ENCODE measurements at places on chromosomes 16 and 17.

DNA sequence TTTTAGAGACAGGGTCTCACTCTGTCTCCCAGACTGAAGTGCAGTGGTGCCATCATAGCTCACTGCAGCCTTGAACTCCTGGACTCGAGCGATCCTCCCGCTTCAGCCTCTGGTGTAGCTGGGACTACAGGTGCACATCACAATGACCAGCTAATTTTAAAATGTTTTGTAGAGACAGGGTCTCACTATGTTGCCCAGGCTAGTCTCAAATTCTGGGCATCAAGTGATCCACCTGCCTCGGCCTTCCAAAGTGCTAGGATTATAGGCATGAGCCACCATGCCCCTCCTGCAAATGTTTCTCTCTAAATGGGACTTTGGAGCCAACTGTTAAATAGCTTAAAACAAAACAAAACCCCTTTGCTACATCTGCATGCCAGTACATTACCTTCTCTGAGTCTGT is 82.2 kb upstream of the BRD7 start:
- no peak for DNase-seq

- peak; percentile 89 for DNase-seq
Observed at GRCh38 chr17:41647940-41648410, 23.6 kb upstream of the KRT17 start.

DNA sequence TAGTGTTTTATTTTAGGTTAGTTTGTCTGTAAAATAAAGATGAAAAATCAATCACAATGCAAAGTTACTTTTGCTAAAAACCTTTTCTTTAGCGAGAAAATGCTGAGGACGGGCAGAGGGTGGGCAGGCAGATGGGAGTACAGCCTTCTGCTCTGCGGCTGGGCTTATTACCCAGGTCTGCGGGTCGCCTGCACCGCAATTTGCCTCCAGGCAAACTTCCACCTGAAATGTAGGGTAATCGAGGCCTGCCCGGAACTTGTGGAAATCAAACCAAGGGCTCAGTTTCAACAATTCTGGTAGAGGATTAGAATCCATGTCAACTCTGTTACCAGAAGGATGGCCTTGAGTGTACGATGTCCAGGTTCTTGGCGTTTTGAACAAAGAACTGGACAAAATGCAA is 22.3 kb upstream of the MMD start:
- no peak for DNase-seq

DNA sequence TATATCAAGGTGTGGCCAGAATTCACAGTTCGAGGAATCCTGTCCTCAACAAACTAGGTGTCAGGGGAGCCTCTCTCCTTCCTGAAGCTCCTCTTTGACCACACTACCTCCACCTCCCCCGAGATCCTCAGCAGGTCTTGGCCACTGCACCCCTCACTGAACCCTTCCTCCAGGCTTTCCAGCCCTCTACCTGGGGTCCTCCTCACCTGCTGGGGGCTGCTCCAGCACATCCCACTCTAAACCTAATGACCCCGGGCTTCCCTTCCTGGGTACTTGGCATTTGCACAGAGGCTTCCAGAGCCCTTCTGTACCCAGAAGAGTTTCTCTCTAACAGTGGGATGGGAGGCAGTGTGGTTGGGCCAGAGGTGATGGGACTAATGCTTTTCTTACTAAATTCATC is 9.7 kb downstream of the SLC6A2 start:
- DNase-seq, result no peak

DNA sequence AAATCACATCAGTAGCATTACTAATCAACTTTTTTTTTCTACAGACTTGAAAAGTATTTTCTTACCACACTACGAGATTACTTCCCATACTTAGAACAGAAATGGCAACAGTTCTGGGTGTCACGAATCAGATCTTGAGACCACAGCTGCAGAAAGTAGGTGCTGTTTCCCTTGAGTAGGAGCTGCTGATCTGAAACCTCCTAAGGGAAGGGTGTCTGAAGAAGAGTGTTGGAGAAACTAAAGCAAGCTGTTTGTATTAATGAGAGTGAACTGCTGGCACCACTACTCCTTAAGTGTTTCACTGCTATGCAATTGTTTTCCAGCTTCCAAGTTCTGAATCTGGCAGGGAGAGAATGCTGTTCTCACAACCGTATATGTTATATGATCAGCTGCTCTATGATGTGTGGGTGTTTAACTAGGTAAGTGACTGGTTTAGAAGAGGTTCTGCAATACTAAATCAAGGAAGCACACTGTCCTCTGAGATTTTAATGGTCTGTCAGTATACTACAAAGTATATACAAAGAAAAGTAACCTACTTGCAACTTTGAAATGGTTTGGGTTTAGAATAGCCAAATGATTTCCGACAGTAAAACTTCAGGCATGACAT is 3.3 kb downstream of the ZNF652 start:
- DNase-seq, result no peak

DNA sequence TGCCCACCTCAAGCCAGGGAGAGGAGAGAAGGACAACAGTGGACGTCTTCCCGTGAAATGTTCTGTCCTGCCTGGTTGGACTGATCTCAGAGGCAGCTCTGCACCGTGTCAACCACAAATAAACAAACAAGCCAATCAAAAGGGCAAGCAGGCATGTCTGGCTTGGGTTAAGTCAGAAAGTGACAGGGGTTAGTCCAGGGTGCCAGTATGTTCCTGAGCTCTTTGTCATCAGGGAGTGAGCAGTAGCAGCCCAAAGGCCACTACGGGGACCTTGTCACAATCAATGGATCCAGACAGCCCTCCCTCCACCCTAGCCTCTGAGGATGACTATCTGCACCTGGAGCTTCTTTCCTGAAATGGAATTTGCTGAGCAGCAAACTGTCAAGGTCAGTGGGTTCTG is 35.0 kb downstream of the CNGB1 start:
- DNase-seq, result no peak

GRCh38 chr17:1090465-1091189 is 89.2 kb downstream of the ABR start:
- DNase-seq, result no peak

GRCh38 chr17:1630662-1631061 is 2.0 kb upstream of the SLC43A2 start:
- DNase-seq, result no peak

DNA sequence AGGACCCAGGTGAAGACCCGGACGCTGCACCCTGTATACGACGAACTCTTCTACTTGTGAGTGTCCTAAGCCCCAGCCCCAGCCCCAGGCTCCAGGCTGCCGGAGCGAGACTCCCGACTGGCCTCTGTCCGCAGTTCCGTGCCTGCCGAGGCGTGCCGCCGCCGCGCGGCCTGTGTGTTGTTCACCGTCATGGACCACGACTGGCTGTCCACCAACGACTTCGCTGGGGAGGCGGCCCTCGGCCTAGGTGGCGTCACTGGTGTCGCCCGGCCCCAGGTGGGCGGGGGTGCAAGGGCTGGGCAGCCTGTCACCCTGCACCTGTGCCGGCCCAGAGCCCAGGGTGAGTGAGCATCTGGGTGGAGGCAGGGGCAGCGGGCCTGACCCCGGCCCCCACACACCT is 3.7 kb downstream of the TSR3 start:
- no peak for DNase-seq

DNA sequence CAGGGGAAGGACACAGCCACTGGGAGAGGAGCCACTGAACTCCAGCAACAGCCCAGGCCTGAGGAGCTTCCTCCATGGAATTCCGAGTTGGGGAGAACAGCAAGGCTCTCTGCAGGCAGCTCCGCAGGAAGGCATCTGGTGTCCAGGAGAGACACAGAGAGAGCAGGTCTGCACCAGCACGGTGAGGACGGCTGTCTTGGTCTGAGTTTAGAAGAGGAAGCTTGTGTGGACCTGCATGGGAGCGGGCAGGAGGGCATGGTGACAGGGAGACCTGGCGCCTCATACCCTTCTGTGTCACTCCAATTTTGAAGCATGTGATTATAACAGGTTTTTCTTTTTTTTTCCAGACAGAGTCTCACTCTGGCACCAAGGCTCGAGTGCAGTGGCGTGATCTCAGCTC is 6.4 kb downstream of the SLC38A10 start:
- no peak for DNase-seq

DNA sequence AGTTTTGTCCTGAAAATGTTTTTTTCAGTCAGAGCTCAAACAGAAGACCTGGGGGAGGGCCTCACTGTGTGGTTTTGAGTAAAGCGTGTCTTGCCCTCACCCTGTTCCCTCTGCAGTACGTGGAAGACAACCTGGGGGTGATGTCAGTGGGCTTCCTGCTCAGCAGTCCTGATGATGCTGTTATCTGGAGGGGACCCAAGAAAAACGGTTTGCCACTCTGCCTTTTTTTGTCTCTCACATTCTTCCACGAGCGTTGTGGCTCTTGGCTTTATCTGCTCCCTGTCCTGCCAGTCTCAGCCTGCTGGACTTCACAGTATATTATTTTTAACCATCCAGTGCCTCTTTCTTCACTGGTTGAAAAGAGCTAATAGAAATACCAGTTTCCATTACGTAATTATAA is 12.9 kb downstream of the NUBP1 start:
- no peak for DNase-seq

DNA sequence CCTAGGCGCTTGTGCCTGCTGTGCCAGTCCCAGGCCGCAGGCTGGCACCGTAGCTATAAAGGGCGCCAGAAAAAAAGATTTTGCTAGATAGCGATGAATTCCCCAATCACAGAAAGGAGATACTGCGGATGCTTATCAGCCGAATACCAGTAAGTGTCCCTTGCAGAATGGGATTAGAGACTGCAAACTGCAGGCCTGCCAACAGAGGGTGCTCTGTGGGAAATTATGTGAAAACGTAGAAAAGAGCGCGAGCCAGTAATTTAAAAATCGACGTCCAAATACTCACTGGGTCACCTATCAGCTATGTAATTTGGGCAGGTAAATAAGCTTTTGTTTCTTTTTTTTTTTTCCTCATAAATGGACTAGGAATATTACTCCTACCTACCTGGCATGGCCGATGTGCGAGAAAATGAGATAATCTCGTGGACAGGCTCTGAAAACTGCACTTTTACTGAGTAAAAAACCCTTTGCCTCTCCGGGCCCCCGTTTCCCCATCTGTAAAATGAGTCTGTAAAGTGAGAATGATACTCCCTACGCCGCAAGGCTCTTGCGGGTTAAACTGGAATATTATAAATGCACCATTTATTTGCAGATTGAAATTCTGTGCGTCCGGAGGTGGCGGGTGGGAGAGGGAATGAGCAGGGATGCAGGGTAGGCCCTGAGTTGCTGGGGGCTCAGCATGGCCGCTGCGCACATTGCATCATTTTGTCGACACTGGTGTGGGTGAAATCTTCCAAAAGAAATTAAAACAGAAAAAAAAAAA is 1.2 kb upstream of the COG1 start:
- DNase-seq, result peak; percentile 89

- no peak for DNase-seq
Observed at GRCh38 chr16:87484487-87485331, 8.1 kb downstream of the ZCCHC14 start.

- no peak for DNase-seq
Observed at GRCh38 chr17:63760771-63761539, 12.4 kb downstream of the CCDC47 start.

DNA sequence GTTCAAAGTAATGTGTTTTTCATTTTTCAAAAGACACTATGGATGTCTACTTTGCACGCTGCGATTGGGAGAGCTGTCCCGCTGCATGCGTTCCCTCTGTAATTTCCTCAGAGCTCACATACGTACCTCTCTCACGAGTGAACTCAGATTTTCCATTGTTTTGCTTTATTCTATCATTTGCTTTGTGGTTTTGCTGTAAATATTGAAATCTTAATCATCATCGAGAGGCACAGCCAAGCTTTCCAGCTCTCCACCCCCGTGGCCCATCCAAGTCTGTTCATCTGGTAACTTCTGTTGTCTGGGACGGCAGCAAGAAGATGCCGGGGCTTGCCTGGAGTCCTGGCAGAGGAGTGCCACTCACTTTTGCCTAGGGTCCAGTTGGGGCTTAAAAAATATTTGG is 21.1 kb downstream of the TMC6 start:
- peak; percentile 7 for DNase-seq

GRCh38 chr16:51150165-51150887 is 744 bp downstream of the SALL1 start:
- DNase-seq, result peak; percentile 49

- DNase-seq, result peak; percentile 28
Observed at GRCh38 chr17:79114458-79115301, 40.1 kb downstream of the ENGASE start.

GRCh38 chr16:84315422-84315821 is 20.7 kb downstream of the WFDC1 start:
- DNase-seq, result peak; percentile 11

DNA sequence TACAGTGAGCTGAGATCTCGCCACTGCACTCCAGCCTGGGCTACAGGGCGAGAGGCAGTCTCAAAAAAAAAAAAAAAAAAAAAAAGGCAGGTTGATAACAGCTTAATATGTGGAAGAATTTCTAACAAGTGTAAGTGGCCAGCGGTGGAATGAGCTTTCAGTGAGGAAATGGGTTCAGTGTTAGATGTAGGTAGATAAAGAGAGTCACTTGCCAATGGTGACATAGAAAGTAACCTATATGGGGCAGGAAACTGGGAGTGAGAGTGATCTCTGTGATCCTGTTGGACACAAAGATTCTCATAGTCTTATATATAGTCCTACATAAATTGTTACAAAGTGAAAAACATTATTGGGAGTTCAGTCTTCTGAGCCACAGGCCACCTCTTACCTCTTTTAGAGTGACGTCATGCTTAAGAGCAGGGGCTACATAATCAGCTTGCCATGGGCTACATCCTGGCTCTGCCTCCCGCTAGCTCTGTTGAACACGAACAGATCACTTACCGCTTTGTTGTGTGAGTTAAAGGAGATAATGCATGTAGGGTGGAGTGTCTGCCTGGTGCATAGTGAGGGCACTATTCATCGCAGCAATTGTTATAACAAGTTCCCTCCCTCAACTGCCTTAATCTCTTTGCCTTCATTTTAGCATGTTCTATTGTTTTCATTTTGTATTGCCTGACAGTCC is 110.2 kb upstream of the ELAC2 start:
- DNase-seq, result no peak

- DNase-seq, result no peak
Observed at GRCh38 chr17:74180336-74180735, 23.1 kb upstream of the RPL38 start.

GRCh38 chr17:37756051-37756450 is 11.2 kb upstream of the HNF1B start:
- DNase-seq, result no peak

DNA sequence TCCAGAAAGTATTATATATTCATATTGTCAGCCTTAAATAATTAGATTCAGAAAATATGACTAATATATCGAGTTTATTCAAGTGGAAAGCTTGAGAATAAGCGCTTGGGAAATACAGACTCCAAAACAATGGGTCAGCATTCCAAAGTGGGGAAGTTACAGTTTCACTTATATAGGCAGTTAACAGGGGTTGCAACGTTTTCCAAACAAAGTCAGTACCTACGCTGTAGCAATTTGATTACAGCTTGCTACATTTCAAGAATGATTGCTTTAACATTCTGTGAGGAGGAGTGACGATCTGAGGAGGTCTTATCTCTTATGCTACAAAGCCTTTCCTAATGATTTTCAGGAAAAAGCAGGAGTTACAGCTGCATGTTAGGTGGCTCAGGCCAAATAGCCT is 34.2 kb upstream of the HS3ST3A1 start:
- DNase-seq, result no peak

GRCh38 chr17:6797718-6798351 is 21.8 kb downstream of the FBXO39 start:
- peak; percentile 67 for DNase-seq

DNA sequence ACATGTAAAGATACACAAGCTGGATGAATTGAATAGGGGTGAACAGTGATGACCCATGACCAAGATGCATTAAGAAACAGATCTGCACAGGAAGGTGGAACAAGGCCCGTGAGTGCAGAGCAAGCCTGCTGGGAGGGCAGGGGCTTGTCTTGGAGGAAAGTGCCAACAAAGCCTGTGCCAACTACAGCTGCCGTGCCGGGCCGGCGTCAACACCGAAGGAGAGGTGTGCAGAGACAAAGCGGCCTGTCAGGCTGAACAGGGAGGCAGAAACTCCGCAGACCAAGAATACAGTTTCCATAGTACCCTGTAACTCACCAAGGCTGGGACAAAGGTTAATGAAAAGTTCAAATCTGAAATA is 46.7 kb downstream of the ANKRD11 start:
- no peak for DNase-seq
